ENCODE measurements at places on chromosomes 13 and 19.

DNA sequence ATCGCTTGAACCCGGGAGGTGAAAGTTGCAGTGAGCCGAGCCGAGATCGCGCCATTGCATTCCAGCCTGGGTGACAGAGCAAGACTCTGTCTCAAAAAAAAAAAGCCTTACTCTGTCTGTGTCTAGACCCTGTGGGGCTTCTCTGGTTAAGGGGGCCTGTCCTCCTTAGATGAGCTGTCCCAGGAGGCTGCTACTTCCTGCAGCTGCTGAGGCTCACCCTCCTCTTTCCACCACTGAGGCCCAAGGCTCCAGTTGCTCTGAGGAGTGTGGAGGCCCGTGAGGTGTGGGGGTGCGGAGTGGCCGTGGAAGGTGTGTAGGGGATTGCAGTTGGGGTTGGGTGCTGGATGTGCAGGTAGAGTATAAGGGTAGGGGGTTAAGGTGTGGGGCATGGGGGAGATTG is 22.1 kb upstream of the RASA3 start:
- DNase-seq: no peak

DNA sequence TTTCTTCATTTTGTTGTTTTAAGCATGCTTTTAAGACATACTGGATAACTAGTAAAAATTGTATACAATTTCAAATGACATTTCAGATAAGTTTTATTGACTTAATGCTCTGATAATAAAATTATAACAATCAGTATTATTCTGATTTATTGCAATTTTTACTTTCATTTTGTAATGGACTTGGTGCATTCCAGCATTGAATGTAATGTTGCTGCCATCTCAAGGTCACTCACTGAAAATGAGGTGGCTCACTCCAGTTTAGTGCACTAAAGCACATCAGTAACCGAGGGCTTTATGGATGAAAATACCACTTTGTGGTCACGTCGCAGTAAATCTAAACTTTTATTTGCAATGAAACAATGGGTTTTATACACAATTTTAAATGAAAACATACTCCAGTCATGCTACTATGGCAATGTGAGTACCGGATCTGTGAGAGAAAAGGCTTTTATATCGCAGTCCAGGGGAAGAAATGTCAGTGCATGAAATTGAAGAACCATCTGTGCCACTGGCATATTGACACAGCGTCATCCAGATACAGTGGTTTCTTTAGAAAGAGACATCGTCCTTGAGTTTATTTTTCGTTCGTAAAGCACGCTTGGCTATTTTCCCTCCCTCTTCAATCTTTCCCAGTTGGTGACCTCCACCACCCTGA is 20.7 kb upstream of the ZNF507 start:
- no peak for DNase-seq

DNA sequence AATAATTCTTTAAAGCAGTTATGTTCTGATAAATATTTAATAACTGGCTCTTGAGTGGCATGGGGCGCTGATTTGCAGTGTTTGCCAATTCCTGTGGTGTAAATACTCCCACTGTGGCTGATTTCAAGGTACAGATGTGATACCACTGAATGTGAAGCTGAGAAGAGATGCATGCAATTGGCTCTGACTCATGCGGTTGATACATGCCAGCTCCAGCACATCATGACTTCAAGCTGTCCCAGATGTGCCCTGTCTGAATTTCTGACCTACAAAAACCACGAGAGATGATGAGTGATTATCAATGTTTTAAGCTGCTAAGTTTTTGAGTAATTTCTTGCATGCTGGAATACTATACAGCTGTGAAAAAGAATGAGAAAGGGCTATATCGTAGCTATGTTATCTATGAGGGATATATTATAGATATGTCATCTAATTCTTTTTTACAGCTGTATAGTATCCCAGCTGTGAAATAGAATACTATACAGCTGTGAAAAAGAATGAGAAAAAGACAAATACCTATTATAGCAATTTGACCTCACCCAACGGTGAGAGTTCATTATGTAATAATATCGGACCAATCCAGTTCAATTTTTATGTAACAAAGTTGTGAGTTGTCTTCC is 7.6 kb upstream of the ACSBG2 start:
- no peak for DNase-seq

GRCh38 chr13:35283856-35284255 is 192.6 kb downstream of the MAB21L1 start:
- DNase-seq: no peak

- no peak for DNase-seq
Measured at GRCh38 chr19:391726-392374, 17.1 kb downstream of the C2CD4C start.

- DNase-seq: no peak
Measured at GRCh38 chr19:15212711-15213110, 11.9 kb upstream of the NOTCH3 start.

- no peak for DNase-seq
Measured at GRCh38 chr19:2423071-2423914, 4.1 kb downstream of the TIMM13 start.

DNA sequence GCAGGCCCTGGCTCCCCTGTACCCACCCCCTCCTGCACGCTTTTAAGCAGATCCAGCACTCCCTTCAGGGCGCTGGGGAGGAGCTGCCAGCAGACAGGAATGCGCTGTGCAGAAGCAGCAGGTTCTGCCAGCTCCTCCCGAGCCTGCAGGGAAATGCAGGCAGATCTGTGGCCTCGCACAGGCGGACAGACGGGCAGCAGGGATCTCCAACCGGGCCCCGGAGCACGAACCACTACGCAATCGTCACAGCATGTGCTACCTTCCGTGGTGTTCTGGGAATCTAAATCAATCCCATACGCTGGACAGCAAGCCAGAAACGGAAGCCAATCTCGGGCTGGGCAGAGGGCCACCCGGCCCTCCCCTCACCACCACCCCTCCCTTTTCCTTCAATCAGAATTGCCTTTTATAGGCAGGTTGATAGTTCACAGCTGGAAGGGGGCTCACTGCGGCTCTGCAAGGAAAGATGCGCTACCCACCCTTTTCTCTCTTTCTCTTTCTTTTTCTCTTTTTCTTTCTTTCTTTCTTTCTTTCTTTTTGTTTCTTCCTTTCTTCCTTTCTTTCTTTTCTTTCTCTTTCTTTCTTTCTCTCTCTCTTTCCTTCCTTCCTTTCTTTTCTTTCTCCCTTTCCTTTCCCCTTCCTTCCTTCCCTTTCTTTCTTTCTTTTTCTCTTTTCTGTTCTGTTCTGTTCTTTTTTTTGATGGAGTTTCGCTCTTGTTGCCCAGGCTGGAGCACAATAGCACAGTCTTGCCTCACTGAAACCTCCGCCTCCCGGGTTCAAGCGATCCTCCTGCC is 99.9 kb downstream of the GNG7 start:
- no peak for DNase-seq

GRCh38 chr19:30930941-30931706 is 418.1 kb downstream of the TSHZ3 start:
- DNase-seq: no peak

GRCh38 chr13:25943081-25943480 is 108.7 kb downstream of the SHISA2 start:
- no peak for DNase-seq

DNA sequence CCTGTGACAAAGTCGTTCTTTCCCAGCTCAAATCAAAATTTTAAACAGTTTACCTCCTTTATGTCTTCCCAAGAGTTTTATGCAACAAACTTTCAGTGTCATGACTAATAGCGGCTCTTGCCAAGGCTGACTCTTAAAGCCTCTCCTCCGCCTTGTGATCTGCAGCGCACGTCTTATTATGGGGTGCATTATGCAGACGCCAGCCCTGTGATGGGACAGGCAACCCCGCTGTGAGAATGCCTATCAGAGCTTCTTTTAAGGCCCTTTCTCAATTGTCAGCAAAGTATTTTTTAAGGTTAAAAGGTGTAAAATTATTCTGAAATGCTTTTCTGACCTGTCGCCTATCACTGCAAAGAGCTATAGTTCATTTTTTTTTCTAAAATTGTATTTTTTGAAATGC is 152.8 kb downstream of the SOX1 start:
- DNase-seq: no peak

DNA sequence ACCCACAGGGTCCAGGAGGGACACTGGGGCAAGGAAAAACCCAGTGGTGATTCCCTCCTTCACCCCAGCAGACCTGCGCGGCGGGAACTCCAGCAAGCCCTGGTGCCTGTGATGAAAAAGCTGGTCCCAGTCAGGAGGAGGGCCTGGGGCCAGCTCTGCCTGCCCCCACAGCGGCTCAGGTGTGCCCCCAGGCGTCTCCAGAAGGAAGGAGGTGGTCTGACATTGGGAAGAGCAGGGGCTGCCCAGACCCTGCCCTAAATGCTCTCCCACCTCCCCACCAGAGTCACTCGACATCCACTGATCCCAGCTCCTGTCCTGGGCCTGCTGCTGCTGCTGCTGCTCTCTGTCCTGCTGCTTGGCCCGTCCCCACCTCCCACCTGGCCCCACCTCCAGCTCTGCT is 6.2 kb downstream of the PTH2 start:
- DNase-seq: no peak

DNA sequence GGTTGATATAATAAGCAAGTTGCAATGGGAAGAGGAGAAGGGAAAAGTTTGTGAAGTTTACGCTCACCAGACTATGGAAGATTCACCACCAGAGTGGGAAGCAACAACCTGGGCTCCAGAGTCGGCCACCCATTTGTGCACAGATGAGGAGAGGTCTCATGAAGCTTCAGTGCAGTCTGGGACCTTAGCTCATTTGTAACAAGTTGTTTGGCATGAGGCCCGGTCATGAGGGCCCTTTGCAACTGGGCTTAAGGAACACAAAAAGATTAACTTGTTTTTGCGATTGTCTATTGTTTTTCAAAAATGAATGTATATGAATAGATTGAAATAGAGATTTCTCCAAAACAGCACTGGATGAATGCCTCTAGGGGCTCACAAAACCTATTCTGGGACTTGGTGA is 94.2 kb downstream of the ZNF737 start:
- no peak for DNase-seq

Measured in stimulated activated CD4-positive, alpha-beta T cell treated with anti-CD3 and anti-CD28 coated beads, Interleukin-1b, Interleukin-23, amount 100 ng/mL, for 1 hour (primary cell).